ENCODE measurements at places on chromosomes 6 and 20.
A peak's percentile ranks its signal among the peaks of the same experiment; 100 is the strongest.

DNA sequence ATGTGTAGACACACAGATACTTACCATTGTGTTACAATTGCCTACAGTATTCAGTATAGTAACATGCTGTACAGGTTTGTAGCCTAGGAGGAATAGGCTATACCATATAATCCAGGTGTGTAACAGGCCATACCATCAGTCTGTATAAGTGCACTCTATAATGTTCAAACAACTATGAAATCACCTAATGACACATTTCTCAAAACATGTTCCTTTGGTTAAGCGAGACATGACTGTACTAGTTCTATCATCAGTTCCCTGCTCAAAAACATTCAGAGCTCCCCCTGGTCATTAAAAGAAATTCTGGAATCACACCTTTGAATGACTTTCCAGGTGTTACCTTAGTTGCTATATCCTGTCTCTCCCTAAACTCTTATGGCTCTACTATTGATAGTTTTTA, 70.4 kb upstream of the SLC2A12 start:
- DNase-seq = no peak

- DNase-seq = no peak
Observed at GRCh38 chr20:15911581-15911980, 661.7 kb downstream of the KIF16B start.

DNA sequence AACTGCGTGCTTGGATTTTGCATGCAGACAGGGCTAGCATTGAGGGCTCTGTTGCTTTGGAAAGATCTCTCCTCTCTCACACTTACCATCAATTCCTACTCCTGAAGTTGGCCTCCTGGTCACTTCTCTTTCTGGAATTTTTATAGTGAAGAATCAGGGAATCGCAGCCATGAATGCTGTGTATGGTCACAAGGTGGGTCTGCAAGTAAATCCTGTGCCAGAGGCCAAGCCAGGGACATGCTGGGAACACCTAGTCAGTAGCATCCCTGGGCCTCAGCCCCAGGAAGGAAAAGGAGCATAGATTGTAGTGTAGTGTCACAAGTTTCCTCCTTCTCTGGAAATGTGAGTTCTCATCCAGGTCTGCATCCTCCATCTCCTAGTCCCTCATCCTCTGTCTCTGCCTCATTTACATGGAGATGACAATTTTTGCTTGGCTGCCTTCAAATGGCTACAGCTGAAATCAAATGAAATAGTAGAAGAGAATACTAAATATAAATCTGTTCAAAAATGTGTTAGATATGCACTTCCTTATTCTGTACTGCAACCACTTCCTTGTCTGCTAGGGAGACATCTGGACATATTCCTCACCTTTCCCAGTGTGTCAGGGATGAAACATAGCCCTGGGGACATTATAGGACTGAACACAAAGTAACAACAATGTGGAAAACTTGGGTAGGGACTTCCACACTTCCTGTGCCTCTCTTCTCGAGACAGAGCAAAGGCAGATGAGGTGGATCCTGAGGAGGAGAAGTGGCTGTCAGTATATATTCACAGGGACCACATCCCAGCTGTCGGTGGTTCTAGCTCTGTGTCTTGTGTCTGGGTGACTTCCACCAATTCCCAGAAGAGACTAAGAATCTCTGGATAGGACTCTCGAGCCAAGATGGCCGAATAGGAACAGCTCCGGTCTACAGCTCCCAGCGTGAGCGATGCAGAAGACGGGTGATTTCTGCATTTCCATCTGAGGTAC, 17.0 kb downstream of the CST9 start:
- no peak for DNase-seq

DNA sequence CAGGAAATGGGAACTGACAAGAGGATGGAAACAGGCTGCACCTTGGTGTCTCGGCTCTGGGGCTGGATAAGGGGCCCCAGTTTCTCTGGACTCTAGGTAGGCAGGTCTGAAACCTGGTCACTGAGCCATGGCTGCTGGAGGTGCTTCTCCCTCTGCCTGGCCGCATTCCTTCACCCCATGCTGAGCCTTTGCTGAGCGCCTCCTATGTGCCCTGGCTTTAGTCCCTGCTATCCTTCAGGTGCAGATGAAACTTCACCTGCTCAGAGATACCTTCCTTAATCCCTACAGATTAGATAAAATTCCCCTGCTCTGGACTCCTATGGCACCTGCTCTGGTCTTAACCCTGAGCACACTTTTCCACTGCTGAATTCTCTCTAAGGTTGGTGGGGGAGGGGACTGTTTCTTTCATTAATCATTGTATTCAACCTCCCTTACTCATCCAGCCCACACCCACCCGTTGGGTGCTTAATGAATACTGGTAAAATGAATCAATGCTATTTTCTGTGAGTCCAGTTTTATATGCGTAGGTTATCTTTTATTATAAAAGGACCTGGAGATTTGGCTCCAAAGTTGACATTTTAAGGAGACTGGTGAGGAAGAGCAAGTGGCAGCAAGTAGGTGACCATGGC, 19.3 kb downstream of the MYLK4 start:
- DNase-seq = no peak

GRCh38 chr6:101912311-101912710, 518.8 kb downstream of the GRIK2 start:
- DNase-seq = no peak

DNA sequence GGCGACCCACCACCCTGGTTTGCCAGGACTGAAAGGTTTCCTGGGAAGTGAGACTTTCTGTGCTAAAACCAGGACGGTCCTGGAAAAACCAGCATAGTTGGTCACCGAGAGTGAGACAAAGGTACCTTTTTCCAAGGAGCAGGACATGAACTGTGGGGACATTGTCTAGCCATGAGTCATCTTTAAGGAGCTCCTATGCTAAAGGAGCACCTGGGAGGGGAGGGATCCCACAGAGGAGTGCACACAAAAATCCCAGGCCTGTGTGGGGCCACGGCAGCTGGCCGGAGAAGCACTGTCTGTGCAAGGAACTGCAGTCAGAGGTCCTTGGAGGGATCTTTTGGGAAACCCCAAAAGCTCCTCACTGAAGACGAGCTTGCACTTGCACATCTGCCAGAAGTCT, 109.1 kb upstream of the PLEKHG1 start:
- DNase-seq = peak; percentile 22

DNA sequence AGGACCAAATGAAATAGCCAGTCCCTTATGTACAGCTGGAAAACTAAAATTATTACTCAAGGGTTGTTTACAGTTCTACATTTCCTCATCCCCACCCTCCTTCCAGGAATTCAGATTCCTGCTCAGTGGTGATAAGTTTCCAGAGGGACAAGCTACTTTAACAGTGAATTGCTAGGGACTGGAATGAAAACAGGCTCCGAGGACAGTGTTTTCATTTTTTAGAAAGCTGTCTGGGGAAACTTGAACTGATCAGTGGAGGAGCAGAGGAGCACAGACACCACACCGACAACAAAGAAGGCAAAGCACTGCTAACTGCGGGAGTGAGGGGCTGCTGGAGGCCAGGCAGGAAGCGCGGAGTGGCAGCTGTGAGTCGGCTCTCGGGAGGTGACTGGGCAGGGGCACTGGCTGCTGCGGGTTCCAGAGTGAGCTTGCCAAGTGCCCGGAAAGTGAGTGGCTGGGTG, 322.2 kb downstream of the ESR1 start:
- DNase-seq = no peak

DNA sequence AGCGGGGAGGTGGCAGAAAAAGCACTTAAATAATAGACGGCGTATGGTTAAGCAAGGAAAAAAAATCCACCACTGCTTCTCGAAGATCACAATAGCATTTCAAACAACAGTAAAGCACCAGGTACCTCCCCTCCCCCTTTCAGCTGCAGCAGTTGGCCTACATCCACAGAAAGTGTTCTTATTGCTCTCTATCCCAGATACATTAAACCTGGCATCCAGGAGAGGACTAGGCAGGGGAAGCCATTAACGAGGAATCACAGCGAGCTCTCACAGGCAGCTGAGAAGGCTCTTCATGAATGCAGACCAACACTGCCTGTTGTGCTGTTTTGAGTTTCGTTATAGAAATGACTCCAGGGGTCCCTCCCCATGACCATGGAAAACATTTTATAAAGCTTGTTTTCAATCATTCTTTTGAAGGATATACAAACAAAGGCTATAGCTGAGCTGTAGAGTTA, 11.8 kb downstream of the FYN start:
- DNase-seq = no peak

DNA sequence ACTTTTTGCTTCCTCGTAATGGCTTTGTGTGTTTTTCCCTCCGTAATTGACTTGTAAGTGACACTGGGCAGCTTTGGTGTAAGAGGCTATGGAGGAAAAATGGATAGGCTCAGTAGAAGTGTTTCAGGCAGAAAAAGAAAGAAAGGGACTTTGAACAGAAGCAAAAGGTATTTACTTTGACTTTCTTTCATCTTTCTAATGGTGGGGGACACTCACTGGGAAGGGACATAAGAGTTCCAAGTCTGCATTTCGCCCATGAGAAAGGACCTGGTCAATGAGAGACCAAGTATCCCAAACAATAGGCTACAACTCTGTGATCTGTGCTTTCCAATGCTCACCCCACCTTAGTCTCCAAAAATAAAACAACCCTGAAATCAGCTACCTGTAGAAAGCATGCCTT, 41.6 kb downstream of the NOX3 start:
- DNase-seq = no peak

- DNase-seq = no peak
Observed at GRCh38 chr6:156585859-156586258, 191.3 kb upstream of the ARID1B start.

GRCh38 chr6:134034478-134034877, 17.9 kb downstream of the SLC2A12 start:
- no peak for DNase-seq

- DNase-seq = no peak
Observed at GRCh38 chr20:59939052-59939878, 840 bp downstream of the PPP1R3D start.

- DNase-seq = no peak
Observed at GRCh38 chr6:89379281-89379680, 26.8 kb upstream of the UBE2J1 start.
